ENCODE measurements at places on chromosomes 1 and 21. TPM values are rescaled to one million over a fixed set of nuclear protein-coding genes. Genes with fewer than 3 reads are reported as not detected.

DNA sequence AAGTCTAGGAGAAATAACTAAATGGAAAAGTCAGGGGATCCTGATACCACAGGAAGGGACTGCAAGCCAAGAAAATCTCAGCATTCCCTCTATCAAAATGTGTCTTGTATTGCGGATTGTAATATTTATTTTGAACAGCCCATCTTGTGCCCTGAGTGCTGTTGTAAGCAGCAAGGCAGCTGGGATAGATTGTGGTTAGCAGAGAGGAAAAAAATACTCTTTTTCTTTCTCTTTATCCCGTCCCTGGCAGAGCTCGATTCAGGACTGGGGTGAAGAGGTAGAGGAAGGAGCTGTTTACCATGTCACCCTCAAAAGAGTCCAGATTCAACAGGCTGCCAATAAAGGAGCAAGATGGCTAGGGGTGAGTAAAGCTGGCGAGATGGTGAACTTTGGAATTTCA, 1.2 kb downstream of the RGL1 start:
- no peak overlapping the region for H3K4me3 ChIP-seq
- peaks cover 12% of the 10 kb centered on the region for H3K4me1 ChIP-seq
- H3K27ac ChIP-seq, result no peak overlapping the region
- peaks cover 20% of the 10 kb centered on the region for H3K27me3 ChIP-seq
- DNase-seq, result no peak

DNA sequence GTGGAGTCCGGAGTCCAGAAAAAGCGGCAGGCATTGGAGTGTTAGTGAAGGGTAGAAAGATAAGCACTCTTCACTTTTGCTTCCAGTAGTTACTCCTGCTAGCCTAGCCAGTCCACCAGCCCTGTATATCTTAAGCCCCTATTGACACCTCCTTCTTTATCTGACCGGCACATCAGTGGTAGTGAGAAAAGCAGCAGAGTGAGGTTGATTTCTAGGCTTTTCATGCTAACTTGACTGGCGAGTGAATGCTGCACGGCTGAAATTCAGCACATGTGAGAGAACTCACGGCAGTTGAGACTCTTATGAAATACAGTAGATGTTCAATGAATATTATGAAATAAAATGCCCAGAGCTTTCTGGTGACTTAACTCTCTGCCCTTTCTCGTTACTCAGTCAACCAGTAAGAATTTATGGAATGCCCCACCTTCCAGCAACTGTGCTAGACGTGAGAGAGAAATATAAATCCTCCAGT, 128.2 kb downstream of the CACHD1 start:
- no peaks in the 10 kb centered on the region for H3K4me1 ChIP-seq
- peaks cover 5% of the 10 kb centered on the region for H3K36me3 ChIP-seq
- no peak overlapping the region for H3K4me3 ChIP-seq
- no peak overlapping the region for H3K27ac ChIP-seq
- no peak for DNase-seq

DNA sequence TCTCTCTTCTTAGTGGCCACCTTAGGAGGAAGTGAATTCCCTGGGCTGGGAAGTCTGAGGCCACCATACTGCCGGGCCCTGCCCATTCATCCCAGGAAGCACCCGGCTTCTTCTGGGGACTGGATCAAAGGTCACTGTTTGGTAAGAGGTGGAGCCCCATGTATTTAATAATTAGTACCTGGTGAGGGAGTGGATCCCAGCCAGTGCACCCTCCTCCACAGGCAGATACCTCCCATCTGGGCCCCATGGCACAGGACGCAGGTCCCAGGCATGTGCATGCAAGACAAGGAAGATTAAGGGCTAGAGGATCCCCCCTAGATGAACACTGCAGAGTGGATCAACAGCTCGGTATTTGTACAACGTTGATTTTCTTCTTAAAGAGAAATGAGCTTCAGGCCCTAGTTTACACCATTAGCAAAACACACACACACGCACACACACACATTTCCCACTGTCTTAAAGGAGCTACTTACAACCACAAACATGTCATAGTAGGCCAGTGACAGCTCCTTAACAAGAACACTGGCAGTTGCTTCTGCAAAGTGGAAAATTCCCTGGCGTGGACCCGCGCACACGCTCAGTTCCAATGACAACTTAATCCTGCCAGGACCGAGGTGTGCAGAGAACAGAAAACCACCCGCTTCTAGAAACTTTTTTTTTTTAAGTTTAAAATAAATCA, 90.7 kb downstream of the MRPL37 start:
- H3K4me1 ChIP-seq, result peaks cover 97% of the 10 kb centered on the region
- peak overlapping the region; percentile 69 for H3K27ac ChIP-seq
- DNase-seq, result peak; percentile 57

DNA sequence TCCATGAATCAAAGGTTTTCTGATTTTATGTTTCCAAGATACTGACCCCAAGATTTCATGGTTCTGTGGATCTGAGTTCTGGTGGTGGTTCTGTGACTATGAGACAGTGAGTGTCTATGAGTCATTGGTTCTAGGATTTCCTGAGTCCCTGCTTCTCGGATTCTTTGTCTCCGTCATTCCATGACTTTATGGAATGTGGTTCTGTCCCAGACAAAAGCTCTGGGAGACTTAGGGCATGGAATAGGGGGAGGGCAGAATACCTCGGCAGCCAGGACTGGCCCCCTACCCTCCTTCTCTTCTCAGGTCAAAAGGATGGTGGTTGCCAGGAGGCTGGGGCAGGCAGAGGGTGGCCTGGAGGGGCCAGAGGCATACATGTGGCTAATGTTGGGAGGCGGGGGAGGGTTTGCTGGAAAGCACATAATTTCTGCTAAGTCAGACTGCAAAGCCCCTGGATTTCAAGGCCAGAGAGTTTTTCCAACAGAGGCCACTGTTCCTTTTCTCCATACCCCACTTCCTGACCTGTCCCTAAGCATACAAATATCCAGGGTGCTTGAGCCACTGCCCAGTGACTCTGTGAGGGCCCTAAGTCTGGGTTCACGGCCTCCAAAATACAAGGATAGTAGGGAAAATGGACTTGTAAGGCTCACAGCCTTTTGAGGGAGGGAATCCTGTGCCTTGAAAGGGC, 17.2 kb downstream of the CDCP2 start:
- DNase-seq, result no peak
- no peaks in the 10 kb centered on the region for H3K4me1 ChIP-seq
- no peak overlapping the region for H3K4me3 ChIP-seq
- H3K27me3 ChIP-seq, result no peaks in the 10 kb centered on the region
- no peaks in the 10 kb centered on the region for H3K36me3 ChIP-seq

GRCh38 chr1:89465201-89465600, 59.4 kb upstream of the LRRC8B start:
- no peak overlapping the region for H3K4me3 ChIP-seq
- no peak overlapping the region for H3K27ac ChIP-seq
- peaks cover 15% of the 10 kb centered on the region for H3K4me1 ChIP-seq
- no peak for DNase-seq

- peaks cover 3% of the 10 kb centered on the region for H3K27me3 ChIP-seq
- no peaks in the 10 kb centered on the region for H3K4me1 ChIP-seq
- DNase-seq, result no peak
- H3K36me3 ChIP-seq, result no peaks in the 10 kb centered on the region
These were observed 242.4 kb upstream of the TMEM51 start for GRCh38 chr1:14910984-14911721.

DNA sequence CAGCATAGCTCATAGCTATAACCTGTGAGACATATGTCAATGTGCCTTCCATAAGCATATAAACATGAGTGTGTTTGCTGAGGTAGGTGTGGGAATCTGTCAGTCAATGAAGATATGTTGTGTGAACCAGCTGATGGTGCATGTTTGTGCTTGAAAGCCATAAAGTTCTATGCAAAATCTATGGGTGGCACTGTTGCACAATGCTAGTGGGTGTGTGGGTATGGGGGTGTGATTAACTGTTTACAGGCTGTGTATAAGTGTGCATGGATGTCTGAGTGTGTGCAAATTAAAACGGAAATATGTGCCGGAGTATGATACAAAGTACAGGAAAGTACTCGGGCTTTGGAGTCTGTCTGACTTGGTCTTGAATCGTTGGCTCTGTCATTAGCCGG, 1.0 kb upstream of the ATP2B4 start:
- no peaks in the 10 kb centered on the region for H3K27me3 ChIP-seq
- H3K27ac ChIP-seq, result peak overlapping the region; percentile 88

GRCh38 chr1:91160363-91161075, 138.7 kb upstream of the ZNF644 start:
- H3K36me3 ChIP-seq, result no peaks in the 10 kb centered on the region
- H3K27ac ChIP-seq, result no peak overlapping the region
- no peak for DNase-seq
- H3K27me3 ChIP-seq, result peaks cover 2% of the 10 kb centered on the region

DNA sequence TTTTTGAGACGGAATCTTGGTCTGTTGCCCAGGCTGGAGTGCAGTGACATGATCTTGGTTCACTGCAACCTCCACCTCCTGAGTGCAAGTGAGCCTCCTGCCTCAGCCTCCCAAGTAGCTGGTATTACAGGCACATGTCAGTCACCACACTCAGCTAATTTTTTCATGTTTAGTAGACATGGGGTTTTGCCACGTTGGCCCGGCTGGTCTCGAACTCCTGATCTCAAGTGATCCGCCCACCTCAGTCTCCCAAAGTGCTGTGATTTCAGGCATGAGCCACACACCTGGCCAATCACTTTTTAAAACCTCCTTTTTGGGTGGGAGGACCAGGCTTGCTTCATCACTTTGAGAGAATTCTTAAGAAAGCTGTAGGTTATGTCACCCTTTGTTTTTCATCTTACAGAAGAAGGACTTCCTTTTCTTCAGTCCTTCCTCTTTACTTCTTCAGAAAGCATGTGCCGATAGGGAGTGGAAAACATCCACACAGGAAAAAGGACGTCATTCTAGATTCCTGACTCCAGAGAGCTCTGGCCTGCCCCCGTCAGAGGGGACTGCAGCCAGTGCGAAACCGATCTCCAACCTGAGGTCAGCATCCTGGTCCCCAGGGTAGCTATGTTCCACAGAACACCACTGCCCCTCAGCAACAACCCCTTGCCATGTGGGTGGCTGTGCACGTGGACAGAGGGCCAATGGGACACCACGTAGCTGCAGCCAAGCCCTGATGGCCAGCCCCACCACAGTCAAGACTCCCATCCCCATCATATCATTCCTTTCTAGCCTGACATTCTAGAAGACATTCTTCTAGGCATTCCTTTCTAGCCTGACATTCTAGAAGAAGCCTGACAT, 21.9 kb downstream of the NCF2 start:
- no peaks in the 10 kb centered on the region for H3K27me3 ChIP-seq
- no peak for DNase-seq
- peaks cover 10% of the 10 kb centered on the region for H3K4me1 ChIP-seq
- no peak overlapping the region for H3K4me3 ChIP-seq

GRCh38 chr1:55478742-55479141, 263.6 kb upstream of the USP24 start:
- H3K27ac ChIP-seq, result no peak overlapping the region
- no peak overlapping the region for H3K4me3 ChIP-seq
- H3K36me3 ChIP-seq, result no peaks in the 10 kb centered on the region
- DNase-seq, result no peak
- no peaks in the 10 kb centered on the region for H3K4me1 ChIP-seq
- peaks cover 16% of the 10 kb centered on the region for H3K27me3 ChIP-seq

Gene LENEP
- total RNA-seq, result 0.91 TPM

Gene CLCNKB
- not detected for total RNA-seq

Gene SELP
- 1.3 TPM for total RNA-seq

Gene RAB29
- total RNA-seq, result 50.2 TPM

Gene SPAG17
- total RNA-seq, result not detected

Gene CLK2
- 134 TPM for total RNA-seq

Gene KIRREL1
- not detected for total RNA-seq

Gene SNRPE
- total RNA-seq, result 89.6 TPM

Measured in naive thymus-derived CD8-positive, alpha-beta T cell (primary cell).